ENCODE measurements at places on chromosomes 16 and 17.

GRCh38 chr16:14109782-14110727 is 38.9 kb downstream of the MRTFB start:
- DNase-seq: no peak

DNA sequence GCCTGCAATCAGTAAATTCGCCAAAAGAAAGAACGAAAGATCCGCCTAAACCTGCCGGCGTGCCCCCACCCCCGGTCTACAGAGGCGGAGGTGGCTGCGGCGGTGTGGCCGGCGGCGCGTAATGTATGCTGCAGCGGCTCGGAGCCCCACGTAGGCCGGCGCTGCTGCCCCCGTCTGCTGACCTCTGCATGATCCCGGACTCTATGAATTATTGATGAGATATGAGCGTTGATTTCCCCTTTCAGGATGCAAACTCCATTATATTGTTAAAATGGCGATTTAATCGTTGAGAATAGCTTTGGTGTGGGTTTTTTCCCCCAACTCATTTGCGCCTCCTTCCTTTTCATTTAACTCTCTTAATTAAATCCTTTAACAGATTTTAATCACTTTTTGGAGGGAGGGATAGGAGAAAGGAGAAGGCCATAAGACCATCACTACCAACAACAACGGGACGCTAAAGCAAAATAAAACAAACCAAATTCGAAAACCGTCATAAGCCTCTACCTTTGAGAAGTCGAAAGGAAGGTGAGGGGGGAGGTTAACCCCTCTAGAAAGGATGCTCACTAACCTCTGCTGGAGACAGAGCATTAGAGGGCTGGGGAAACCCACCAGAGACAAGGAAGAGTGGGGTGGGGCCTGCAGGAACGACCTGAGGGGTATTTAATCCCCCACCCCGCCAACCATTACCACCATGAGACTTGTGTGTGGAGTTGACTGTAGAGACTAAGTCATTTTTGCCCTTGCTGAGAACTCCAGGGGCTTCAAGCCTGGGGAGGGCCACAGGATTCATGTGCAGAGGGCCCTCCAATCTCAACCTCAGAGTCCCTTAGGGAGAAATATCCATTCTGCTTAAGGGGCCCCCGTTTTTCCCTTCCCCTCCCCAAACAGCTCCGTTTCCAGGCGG is 3.4 kb downstream of the HOXB3 start:
- DNase-seq: no peak

GRCh38 chr16:12461971-12462370 is 341.7 kb downstream of the CPPED1 start:
- no peak for DNase-seq

DNA sequence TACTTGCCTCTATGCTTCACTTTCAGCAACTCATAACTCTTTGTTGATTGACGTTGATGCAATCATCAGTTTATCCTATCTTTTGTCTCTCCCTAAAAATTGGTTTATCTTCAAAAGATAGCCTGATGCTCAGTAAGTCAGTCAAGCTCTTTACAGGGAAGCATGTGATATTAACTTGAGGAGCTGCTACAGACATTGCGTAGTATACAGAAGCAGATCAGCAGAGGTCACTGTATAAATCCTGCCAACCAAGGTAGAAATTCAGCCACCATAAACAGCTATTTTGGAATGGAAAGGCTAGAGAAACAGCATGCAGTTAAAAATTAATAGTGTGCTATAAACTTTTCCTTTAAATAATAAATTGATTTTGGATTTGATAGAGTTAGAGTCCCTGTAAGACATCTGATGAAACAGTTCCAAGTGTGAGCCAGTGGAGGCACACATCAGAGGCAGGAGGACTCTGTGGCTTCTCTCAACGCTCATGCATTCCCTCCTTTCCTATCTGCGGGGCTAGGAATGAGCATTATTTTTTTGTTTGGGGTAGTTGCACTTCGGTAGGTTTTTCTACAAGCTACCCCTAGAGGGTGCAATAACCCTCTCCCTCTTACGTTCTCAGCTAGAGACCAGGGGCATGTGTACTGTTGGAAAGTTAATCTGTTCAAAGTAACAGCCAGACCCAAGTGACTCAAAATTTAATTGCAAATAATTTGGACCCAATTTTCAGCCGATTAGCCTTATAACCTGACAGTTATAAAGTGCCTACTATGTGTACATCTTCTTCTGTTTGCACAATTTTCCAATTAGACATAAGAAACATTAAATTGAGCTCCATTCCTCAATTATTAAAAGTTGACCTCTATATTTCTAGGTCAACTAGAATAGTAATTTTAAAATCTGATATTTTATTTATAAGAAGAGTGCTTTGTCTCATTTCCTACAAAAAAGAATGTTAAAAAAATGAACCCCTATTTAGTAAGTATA is 647.7 kb upstream of the SOX9 start:
- DNase-seq: no peak

DNA sequence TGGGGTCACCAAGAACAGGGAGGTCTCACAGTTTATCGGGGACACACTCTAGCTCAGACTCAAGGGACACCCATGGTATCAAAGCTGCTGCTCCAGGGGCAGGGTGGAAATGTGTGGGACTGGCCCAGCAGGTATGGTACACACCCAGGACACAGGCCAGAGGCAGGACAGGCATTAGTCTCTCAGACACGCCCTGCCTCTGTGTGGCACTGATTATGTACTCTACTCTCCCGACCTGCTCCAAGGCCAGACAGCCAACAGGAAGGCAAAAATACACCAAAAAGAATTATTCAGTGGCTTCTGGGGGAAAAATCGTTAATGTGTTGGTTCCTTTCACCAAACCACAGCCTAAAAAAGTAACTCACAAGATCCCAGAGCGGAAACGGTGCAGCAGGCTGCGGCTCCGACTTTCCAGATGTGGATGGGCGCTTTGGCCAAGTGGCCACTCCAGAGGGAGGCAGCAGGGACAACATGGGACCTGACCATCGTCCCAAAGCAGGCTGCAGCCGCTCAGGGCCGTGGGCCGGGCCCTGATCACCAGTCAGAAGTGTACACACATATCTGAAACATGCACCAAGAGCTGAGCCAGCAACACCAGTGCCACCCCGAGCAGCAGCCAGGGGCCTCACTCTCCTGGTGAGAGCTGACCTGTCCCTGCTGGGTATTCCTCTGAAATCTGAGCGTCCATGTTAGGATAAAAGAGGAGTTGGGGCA is 1.0 kb upstream of the SIRT7 start:
- DNase-seq: no peak

GRCh38 chr17:44581868-44582267 is 24.6 kb downstream of the FZD2 start:
- no peak for DNase-seq

- DNase-seq: no peak
Measured at GRCh38 chr17:41724476-41725050, 9.9 kb downstream of the HAP1 start.

GRCh38 chr17:77473615-77474226 is 333.0 kb downstream of the SEC14L1 start:
- no peak for DNase-seq

GRCh38 chr17:76331083-76331482 is 22.6 kb downstream of the PRPSAP1 start:
- no peak for DNase-seq

DNA sequence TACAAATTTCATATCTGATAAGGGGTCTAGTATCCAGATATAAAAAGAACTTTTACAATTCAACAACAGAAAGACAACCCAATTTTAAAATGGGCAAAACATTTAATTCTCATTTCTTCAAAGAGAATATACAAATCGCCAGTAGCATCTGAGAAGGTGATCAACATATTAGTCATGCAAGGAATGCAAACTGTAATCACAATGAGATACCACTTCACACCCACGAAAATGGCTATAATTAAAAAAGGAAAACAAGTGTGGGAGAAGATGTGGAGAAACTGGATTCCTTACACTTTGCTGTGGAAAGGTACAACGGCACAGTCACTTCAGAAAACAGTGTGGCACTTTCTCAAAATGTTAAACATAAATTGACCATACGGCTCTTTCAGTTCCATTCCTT is 168.2 kb downstream of the VPS53 start:
- no peak for DNase-seq

DNA sequence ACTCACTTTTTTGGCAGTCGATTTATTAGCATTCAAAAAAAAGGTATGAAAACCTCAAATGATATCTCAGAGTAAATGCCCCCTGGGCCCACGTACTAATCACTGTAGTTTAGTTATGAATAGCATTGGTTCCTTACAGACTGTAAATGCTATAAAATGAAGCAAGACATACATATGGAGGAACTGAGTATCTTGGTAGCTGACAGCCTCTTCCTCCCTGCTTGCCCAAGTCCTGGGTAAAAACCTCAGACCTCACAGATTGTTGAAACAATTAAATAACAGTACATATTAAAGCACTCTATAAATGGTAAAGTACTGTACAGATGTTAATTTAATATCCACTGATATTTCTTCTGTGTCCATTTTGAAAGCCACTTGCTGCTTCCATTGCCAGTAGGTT is 33.2 kb upstream of the ABCC11 start:
- no peak for DNase-seq

- no peak for DNase-seq
Measured at GRCh38 chr17:13492737-13493122, 109.0 kb downstream of the HS3ST3A1 start.

- DNase-seq: no peak
Measured at GRCh38 chr17:57832314-57833178, 17.3 kb downstream of the MRPS23 start.

DNA sequence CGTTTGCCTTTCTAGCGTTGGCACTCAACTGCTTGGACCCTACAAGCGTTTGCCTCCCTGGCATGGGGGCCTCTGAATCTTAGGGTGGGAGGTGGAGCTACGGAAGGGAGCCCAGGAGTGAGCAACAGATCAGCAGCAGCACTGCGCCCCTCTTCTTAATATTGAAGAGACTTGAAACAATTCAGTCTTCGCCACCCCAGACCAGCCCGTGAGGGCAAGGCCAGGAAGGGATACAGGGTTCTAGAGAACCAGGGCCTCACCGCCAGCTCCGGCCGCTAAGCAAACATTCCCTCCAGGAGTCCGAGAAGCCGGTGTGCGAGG is 1.5 kb upstream of the GPRC5C start:
- DNase-seq: no peak

DNA sequence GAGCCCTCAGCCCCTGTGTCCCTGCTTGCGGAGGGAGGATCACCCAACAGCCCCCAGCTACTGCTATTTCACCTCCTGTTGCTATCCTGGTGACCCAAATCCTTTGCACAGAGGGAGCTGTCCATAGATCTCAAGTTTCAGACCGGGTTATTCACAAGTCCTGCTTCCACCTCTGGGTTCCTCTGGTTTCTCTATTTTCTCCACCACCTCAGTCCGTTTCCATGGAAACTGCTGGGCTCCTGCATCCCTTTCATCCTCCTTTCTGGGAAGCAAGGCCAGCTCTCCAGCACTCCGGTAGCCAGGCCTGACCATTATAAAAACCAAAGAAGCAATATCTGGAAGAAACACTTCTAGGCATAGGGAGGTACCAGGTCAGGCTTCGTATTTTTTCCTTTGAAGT is 4.8 kb upstream of the CALB2 start:
- no peak for DNase-seq

DNA sequence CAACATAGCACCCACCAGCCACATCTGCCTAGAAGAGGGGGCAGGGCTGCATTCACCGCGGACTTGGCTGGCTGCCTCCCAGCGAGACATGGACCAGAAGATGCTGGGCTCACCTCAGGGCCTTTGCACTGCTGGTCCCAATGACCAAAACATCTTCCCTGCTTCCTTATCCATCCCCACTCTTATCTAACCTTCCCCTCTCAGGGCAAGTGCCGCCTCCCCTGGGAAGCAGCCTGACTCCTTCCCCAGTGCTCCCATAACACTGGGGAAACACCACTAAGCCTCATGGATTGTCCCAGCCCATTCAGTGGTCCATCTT is 5.7 kb downstream of the TMC6 start:
- DNase-seq: no peak

DNA sequence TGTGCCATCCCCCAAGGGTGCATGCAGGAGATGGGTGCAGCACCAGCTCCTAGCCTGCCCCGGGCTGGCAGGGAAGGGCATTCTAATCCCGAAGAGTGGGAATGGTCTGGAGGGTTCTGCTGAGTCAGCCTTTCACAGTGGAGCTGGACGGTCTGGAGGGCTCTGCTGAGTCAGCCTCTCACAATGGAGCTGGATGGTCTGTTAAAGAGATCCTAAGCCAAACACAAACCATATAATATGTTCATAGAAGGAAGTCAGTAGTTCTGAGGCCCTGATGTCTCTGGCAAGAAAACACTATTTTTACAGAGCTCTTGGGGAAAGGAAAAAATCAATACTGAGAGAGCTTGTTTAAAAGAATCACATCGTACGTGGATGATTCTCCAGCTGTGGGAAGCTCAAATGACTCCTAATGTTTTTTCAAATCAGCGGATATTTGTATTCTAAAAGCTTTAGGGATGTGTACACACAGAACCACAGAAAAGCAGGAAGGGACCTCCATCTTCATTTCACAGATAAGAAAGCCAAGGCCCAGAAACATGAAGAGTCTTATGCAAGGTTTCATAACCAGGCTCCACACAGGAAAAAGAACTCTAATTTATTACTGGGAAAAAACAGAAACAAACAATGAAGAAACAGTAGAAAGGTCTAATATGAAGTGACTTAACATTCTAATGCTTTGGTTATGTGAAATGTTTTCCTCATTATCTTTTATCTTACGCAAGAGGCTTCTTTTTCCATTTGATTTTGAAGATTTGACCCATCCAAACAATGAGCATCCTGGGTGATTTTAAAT is 176.3 kb downstream of the VPS53 start:
- no peak for DNase-seq

DNA sequence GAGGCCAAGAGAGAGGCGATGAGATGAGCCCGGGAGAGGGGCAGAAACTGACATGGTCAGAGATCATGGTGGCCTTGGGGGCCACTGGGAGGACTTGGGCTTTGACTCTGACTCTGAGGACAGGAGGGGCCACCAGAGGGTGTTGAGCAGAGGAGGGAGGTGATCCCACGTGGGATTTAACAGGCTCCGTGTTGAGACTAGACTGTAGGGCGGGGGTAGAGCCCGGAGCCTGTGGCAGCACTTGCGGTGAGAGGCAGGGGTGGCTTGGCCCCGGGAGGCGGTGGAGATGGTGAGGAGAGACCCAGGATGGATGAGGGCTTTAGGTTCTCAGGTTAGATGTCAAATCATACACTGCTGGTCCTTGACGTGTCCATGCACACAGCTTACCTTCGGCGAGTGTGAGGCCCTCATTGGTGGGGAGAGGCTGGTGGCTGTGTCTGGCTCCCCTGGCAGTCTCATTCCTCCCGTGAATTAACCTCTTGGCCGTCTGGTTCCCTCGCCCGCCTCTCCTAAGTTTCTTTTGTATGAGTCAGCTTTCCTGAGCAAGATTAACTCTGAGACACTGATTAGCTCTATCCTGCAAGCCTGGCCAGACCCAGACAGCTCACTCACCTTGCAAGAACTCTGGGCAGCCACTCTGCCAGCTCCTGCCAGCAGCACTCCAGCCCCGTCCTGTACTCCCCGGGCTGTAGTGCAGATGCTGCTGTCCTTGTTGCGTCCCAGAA is 39.7 kb downstream of the VPS35L start:
- no peak for DNase-seq

GRCh38 chr17:12605222-12605621 is 60.5 kb upstream of the MYOCD start:
- DNase-seq: no peak

- DNase-seq: no peak
Measured at GRCh38 chr17:57530508-57530907, 214.6 kb downstream of the CCDC182 start.
